NCI-H1092 (cell line): ENCODE measurements at places on chromosomes 3 and 15.

GRCh38 chr3:178047496-178047895, 488.7 kb upstream of the KCNMB2 start:
- DNase-seq = no peak

GRCh38 chr15:71330638-71331162, 215.4 kb downstream of the THSD4 start:
- no peak for DNase-seq

DNA sequence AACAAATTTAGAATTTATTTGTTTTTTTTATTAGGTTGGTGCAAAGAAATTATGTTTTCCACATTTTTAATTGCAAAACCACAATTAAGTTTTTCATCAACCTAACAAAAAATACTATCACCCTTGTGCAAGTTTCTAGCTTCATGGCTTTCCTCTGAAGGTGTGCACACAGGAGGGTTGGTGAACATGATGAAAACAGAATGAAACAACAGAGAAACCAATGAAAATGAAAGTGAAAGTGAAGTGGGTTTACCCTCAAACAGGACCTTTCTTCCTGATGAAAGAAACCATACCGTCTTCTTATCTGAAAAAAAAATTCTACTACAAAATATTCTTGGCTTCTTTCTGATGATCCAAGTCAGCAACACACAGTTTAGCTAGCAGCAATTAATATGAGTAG, 71.9 kb upstream of the FEZF2 start:
- DNase-seq = no peak

DNA sequence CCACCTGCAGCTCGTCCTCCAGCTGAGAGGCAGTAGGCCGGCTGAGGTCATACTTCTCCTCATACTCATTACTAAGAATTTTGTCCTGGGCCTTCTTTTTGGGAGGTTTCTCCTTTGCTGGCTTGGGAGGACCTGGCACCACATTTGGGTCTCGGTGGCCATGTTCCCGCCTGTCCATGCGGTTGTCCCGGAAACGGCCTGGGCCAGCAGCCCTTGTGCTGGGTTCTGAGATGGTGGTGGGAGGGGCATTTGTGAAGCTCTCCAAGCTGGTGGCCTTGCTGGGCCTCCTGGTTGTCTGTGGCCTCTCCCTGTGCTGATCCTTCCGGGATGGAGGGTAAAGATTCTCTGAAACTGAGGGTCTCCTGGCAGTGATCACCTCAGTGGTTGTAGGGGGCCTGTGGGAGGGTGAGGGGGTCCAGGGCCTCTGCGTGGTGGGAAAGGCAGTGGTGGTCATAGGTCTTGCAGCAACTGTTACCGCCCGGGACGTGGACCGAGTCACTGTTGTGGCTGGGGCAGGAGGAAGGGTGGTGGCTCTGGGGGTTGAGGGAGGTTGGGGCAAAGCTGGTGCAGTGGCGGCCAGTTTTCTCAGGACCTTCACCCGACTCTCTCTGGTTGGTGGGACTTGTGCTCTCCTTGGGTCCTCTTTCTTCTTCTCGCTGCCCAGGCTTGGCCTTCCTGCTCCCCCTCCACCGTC, 2.5 kb downstream of the CCDC80 start:
- DNase-seq = no peak

DNA sequence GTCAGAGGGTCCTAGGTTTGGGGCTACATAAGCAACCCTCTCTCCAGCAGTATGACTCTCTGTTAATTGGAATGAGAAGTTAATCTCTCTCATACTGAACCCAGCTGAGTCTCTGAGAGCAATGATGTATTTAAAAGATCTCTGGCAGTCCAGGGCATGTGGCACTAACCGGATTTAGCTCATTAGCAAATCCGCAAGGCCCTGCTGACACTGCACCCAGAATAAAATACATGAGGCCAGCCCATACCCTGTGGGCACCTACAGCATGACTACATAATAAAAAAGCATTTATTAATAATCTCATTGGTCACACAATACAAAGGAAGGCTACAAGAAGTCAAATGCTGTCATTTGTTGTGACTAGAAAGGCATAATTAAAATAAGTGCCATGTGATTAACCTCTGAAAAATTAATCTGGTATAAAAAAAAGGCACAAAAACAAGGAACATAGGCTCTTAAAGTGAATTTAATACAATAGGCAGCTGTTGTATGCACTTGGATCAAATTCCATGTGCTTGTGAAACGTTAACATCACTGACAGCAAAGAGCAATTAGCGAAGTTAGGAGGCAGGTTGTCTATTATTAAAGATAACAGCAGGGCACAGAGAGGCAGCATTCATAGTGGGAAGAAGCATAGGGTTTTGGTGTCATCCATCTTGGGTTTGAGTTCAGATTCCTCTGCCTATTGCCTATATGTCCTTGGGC, 381.2 kb downstream of the WDR72 start:
- no peak for DNase-seq

DNA sequence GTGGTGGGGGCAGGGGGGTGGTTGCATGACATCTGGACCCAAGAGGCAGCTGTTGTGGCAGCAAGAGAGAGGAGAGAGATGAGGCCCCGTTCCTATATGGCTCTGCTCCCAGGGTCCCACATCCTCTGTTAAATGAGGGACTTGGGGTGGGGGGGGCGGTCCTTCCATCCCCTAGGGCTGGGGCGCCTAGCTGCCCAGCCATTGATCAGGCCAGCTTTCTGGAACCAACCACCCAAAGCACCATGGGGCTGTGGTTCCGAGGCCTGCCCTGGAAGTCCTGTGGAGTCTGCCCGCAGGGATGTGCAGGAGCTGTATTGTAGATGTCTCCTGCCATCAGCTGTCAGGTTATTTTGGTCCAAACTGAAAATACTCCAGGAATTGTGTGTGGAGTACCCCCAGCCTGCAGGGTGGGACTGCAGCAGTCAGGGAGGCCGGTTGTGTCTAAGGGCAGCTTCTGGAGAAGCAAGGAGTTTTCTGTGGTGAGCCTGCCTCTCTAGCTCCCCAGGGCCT, 5.2 kb downstream of the FURIN start:
- DNase-seq = no peak

DNA sequence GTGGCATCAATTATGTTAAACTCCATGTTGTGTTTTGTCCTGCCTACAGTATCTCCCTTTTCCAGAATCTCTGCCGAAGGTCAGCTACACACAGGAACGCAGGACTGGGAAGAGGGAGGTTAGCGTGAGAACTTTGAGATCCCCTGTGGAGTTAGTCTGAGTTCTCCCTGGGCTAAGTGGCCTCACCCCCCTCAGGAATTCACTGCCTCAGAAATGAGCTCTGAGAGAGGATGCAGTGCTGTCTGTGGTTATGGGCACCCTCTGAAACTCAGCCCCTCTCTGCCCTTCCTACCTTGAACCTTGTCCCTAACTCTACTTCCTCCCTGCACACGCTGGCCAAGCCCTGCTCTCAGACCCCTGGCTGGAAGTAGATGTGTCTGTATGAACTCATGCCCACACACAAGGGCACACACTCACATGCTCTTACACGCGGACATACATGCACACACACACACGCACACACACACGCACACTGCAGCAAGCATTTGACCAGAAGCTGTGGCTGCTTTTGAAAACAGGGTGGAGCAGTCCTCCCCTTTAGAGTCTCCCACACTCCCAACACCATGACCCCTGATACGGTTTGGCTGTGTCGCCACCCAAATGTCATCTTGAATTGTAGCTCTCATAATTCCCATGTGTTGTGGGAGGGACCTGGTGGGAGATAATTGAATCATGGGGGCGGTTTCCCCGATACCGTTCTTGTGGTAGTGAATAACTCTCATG, 5.3 kb upstream of the VIPR1 start:
- no peak for DNase-seq

DNA sequence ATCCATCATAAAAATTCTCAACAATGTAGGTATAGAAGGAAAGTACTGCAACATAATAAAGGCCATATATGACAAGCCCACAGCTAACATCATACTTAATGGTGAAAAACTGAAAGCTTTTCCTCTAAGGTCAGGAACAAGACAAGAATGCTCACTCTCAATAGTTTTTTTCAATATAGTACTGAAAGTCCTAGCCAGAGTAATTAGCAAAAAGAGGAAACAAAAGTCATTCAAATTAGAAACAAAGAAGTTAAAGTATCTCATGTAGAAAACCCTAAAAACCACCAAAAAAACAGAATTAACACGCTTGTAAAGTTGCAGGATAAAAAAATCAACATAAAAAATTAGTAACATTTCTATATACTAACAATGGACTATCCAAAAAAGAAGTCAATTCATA, 61.8 kb downstream of the MYH15 start:
- no peak for DNase-seq

GRCh38 chr3:156693166-156693565, 18.8 kb downstream of the TIPARP start:
- DNase-seq = no peak

DNA sequence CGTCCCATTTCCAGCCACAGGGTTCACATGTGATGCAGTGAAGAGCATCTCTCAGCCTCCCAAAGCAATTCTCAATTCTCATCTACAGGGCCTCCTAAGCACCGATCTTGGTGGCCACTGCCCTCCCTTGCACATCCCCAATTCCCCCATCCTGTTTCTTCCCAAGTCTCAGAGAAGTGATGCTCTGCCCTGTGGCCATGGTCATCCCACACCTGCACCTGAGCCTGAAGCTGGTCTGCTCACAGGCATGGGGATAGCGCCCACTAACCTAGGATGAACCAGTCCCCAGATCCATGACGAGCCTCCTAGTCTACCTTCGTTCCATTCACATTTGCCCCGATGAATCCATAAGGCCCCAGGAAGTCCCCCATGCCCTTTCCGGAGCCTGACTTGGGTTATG, 201.5 kb downstream of the UACA start:
- no peak for DNase-seq

GRCh38 chr15:81191701-81192100, 5.0 kb upstream of the IL16 start:
- DNase-seq = no peak

- DNase-seq = no peak
Measured at GRCh38 chr15:47475336-47475735, 242.0 kb upstream of the SEMA6D start.

DNA sequence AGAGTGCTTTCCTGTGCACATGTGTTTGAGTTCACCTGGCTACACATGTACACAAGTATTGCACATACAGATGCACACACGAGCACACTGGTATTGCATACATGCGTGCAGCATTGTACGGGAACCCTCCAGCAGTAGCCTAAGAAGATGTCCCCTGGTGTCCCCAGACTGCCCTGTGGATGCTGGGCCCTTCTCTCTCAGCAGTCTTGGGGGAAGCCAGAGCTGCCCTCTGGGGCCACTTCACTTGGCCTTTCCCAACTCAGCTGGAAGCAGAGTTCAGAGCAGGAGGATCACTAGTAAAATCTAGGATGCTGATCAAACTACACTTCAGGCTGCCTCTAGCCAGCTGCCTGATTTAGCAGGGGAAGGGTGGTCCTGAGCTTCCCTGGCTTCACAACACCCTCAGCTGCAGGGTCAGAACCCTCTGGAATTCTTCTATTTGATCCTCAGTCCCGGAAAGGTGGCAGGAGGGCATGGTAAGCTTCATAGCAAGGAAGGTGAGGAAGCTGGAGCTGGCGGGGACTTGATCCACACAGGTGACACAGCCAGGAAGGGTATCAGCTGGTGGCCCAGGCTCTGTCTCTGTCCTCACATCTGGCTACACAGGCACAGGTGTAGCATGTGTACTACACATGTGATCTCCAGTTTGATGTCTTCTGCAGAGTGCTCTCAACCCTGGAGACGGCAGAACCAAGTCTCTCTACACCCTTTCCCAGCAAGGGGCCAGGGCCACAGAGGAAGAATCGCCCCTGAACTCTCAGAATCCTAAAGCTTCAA, 36.5 kb downstream of the KLF15 start:
- no peak for DNase-seq

DNA sequence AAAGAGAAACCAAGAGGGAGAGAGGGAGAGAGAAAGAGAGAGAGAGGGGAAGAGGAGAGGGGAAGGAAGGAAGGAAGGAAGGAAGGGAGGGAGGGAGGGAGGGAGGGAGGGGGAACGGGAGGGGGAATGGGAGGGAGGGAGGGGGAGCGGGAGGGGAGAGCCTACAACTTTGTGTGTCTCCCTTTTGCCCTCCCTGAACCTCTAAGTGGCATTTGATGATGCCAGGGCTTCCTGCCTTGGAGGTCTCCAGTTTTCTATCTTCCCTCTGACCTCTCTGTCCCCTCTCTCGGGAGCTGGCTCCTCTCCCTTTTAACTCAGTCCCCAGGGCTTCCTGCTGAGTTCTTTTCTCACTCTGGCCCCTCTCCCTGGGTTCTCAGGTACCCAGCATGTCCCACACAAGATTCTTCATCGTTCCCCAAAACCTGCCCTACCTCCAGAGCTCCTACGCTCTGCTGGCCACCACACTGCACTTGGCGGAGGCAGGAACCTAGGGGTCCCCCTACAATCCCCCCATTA, 12.5 kb upstream of the FAM174B start:
- no peak for DNase-seq
